HS-27A (cell line): ENCODE measurements at places on chromosomes 7 and 10.

- no peak for DNase-seq
Observed at GRCh38 chr7:137331378-137331777, 12.2 kb downstream of the PTN start.

GRCh38 chr10:71432101-71432905, 35.6 kb downstream of the CDH23 start:
- DNase-seq = no peak

DNA sequence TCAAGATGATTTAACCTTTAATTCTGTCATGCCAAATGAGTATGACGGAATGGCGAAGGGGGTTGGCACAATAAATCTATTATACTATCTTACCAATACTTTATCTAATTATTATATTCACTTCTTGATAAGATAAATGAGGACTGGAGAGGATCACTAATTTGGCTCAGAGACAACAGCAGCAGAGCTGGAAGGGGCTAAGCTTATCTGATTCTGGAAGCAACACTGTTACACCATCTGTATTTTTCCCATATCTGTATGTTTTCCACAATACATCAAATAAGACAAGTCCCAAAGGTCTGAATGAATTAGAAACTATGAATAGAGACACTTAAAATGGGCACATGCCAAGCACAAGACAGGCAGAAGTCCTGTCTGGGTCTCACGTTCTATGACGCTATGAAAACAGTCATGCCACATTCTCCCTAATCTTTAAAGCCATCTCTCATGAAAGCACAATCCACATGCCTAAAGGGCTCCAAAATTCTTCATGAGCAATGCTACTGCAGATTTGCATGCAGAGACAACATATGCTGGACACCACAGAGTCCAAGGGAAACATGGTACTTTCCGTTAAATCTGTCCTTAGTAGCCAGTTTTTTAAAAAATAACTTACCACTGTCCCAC, 88.3 kb downstream of the SLC25A13 start:
- no peak for DNase-seq

GRCh38 chr10:21807180-21807579, 196.3 kb downstream of the DNAJC1 start:
- no peak for DNase-seq

- DNase-seq = no peak
Observed at GRCh38 chr10:129057856-129058663, 409.0 kb upstream of the MGMT start.

- DNase-seq = no peak
Observed at GRCh38 chr10:14691359-14691758, 83.3 kb downstream of the FAM107B start.

- DNase-seq = no peak
Observed at GRCh38 chr10:100038561-100039071, 28.9 kb upstream of the DNMBP start.

GRCh38 chr7:132709971-132710567, 133.8 kb upstream of the PLXNA4 start:
- DNase-seq = peak; percentile 1

- DNase-seq = no peak
Observed at GRCh38 chr10:103765168-103765567, 90.2 kb downstream of the SH3PXD2A start.

- DNase-seq = no peak
Observed at GRCh38 chr7:2719007-2719406, 31.0 kb downstream of the AMZ1 start.

GRCh38 chr10:78778444-78779338, 290.1 kb upstream of the ZMIZ1 start:
- DNase-seq = no peak

DNA sequence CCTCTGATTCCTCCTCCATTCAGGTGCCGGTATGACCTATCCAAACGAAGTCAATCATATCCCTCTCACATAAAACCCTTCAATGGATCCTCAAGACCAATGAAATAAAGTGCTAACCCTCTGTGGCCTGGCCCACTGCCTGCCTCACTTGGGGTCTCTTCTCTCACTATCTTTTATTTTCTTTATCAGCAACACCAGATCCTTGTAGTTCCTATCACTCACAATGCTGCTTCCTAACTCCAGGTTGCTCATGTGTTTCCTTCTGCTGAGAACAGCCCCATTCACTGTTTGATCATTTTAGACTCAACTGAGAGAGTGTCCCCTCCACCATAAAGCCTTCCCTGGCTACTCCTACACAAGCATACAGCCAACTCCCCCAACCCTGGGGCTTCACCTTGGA, 180.6 kb downstream of the DOCK4 start:
- no peak for DNase-seq

- no peak for DNase-seq
Observed at GRCh38 chr7:72326365-72326764, 85.8 kb downstream of the CALN1 start.

DNA sequence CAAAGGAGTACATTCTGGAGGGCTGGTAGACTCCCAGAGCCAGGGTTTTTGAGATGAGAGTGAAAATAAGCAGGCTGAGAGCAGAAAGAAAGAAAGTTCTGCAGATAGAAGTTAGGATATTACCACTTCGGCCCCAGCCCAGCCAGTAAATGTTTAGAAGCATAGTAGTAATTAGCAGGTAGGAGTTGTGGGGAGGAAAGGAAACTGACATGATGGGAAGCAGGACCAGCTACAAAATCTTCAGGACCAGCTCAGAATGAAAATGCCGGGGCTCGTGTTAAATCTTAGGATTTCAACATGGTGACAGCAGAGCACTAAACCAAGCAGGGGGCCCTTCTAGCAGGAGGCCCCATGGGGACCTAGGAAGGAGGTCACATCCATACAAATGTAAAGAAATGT, 28.7 kb downstream of the PRSS2 start:
- no peak for DNase-seq

- no peak for DNase-seq
Observed at GRCh38 chr10:132392811-132393694, 3.9 kb upstream of the PWWP2B start.

DNA sequence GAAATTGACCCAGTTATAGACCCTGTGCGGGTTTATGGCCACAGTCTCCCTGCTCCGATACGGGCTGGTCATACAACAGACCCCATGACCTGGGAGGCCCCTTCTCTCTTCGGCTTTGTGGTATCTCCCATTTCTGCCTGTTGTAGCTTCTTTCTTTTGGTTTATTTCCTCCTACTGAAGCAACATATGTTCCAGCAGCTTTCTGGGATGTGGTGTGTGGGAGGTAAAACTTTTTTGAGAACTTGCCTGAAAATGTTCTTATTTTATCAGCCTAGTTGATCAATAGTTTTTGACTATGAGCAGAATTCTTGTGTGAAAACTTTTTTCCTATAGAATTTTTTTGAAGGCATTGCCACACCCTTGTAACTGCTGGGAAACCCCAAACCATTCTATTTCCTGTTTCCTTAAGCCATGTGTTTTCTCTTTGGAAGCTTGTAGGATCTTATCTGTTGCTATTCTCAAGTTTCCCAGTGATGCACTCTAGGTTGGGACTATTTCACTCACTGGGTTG, 80.0 kb downstream of the DAGLB start:
- no peak for DNase-seq

DNA sequence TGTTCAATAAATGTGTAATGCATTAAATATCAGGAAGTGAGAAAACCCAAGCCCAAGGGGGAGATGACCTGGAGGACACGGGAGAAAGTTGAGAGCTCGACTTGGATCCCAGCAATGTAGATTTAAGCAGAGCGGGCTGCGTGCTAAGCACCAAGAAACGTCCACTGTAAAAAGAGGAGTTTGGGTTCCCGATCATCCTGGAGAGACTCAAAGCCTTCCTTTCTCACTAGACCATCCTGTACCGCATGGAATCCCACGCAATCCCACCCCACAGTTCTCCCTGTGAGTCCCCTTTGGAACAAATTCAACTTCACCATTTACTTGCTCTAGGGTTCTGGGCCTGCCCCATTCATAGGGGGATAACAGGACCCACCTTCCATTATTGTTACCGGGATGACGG, 2.4 kb downstream of the TRPV6 start:
- no peak for DNase-seq
